ENCODE measurements at places on chromosomes 6 and 20.

DNA sequence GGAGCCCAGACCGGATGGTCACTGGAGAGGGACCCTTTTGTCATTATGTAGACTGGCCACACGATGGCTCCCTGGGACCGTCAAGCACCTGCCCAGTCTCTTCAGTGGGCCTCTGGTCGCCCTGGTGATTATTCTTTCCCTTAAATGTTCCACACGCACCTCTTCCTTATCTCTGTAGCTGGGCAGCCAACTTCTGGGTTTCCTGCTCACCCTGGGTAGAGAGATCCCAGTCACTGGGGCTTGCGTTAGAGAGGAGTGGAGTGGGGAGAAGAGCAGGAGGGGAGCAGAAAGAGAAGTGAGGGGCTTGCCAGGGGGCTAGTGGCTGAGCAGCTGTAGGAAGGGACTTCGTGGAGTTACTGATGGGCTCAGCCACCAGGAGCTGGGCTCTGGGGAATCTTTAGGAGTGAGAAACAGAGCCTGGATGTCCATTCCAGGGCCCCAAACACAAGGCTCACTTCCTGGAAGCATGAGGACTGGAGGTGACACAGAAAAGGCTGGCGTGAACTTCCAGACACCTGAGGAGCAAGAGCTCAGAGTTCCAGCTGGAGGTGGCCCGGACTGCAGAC lies 150.1 kb downstream of the DHX35 start:
- DNase-seq = no peak

- DNase-seq = no peak
Observed at GRCh38 chr6:85126485-85127167, 323.3 kb upstream of the NT5E start.

DNA sequence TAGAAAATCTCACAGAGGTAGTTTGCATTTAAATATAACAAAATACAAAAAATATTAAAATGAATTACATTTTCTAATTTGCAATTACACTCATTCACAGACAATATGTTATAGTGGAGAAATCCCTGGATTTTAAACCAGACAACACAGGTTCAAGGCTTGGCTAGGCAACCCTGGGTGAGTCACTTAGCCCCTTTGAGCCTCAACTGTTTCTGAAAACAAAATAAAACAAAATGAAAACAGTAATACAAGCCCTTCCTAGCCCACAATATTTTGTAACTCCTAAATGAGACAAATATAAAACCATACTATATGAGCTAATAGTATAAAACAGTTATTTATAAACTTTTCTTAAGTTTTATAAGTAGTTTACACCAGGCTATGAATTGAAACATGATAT lies 41.0 kb downstream of the UQCC1 start:
- DNase-seq = no peak

GRCh38 chr6:168641446-168641845 lies 200.5 kb downstream of the SMOC2 start:
- no peak for DNase-seq

- no peak for DNase-seq
Observed at GRCh38 chr6:72410769-72411168, 211.1 kb upstream of the KCNQ5 start.

- DNase-seq = no peak
Observed at GRCh38 chr6:68826501-68826900, 191.4 kb downstream of the ADGRB3 start.

All from effector memory CD4-positive, alpha-beta T cell (primary cell).